Nucleus accumbens (tissue), 56 donors: ENCODE measurements at places on chromosomes 2 and 18.

DNA sequence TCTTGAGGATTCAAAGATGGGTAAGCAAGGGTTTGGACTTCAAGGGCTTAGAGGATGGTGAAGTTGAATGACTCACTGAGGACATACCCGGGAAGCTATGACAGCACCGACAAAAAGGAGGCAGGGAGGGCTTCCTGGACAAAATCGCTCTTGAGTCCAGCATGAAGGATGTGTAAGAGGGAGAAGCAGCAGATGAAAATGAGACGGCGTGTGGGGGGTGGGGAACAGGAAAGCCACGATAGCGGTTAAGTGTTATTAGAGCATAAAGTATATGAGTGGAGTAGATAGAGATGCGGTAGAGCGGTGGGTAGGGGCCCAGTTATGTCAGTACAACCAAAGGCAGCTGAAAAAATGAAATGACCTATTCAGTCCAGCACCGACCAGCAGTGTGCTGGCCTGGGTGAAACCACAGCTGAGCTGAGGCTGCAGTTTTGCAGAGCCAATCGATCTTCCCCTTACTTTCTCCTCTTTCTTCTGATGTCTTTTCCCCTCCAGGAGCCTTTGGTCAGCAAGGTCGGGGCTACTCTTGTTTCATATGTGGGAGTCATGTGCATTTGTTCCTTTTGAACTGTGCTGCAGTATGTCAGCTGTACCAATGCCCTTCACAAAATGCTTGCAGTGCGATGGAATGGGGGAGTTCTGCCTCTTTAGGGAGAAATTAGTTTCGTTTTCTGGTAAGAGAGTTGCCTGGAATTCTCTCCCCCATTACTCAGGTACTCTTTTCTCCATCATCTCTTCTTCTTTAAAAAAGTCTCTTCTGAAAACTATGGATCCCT, 2.0 kb upstream of the THUMPD2 start:
- no peak for DNase-seq

GRCh38 chr2:119508756-119509155, 15.5 kb downstream of the SCTR start:
- no peak for DNase-seq

GRCh38 chr2:240520130-240520973, 37.4 kb downstream of the ANKMY1 start:
- no peak for DNase-seq

DNA sequence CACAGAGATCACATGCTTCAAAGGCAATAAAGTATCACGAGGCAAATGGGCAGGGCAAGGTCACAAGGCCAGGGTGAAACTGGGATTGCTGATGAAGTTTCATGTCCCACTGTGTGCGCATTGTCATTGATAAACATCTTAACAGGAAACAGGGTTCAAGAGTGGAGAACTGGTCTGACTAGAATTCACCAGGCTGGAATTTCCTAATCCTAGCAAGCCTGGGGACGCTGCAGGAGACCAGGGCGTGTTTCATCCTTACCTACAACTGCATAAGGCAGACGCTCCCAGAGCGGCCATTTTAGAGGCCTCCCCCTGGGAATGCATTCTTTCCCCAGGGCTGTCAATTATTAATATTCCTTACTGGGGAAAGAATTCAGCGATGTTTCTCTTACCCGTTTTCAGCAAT, 33.2 kb downstream of the PTPN4 start:
- DNase-seq, result no peak

DNA sequence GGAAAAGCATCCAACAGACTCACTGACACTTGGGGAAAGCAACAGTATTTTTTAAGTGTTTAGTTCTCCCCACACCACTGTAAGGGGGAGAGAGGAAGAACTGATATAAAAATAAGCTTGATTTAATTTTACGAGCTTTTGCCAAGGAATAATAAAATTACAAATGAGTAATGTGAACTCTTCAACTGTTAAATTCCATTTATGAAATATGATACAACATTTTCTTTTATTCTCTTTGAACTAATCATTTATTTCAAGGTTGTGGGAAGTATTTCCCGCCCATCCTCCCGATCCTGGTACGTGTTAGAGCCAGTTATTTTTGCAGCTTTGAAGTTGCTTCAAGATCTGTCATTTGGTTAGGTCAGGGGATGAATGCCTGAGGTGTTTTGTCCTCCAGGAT, 35.2 kb downstream of the WDPCP start:
- DNase-seq, result no peak

- DNase-seq, result no peak
Observed at GRCh38 chr18:58952858-58953257, 88.2 kb downstream of the ZNF532 start.
